Mucosa of gallbladder (tissue), 1 donor: ENCODE measurements at places on chromosomes 16 and 17. TPM values are rescaled to one million over a fixed set of nuclear protein-coding genes. Genes with fewer than 3 reads are reported as not detected.

- no peak for DNase-seq
Measured at GRCh38 chr17:43326490-43327275, 72.1 kb upstream of the ARL4D start.

The ATP2A3 gene
- total RNA-seq = 96.5 TPM

DNA sequence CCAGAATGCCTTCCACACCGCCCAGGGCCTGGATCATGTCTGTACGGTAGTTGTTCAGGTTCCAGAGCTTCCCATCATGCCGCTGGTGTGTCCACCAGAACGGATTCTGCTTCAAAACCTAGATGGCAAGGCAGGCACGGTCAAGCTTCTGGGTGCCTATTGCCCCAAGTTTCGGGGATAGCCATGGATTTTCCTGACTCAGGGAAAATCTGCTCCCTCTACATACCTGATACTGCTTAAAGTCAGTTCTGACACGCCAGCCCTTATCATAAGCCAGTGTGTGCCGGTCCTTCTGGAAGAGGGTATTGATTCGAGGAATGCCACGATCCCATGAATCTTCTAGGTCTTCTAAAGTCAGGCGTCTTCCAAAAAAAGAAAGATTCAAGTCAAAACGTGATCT is 11.4 kb upstream of the RILP start:
- DNase-seq = no peak

DNA sequence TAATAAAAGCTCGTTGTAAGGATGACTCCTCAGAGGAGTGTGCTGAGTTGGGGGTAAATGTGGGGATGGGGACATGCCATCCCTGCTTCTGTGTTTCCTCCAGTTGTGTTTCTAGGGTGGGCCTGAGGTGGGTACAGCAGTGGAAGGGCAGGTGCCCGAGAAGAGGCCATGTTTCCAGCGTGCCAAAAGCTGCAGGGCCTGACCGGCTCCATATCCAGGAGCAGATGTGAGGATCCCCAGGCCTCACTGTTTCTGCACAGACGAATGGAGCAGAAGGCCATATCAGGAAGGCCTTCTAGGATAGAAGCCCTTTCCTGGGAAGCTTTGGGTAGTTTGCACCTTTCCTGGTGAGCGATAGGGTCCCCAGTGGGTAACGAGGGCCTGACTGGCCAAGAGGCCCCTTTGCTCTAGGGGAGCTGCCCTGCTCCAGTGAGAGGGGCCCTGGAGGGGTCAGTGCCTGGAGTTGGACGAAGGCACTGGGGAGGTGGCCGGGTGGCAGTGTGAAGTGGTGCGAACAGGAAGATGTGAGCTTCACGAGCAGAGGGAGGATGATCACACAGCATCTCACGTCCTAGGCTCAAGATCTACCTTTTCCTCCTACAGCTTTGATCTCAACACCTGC is 62.9 kb downstream of the SHISA6 start:
- DNase-seq = no peak

DNA sequence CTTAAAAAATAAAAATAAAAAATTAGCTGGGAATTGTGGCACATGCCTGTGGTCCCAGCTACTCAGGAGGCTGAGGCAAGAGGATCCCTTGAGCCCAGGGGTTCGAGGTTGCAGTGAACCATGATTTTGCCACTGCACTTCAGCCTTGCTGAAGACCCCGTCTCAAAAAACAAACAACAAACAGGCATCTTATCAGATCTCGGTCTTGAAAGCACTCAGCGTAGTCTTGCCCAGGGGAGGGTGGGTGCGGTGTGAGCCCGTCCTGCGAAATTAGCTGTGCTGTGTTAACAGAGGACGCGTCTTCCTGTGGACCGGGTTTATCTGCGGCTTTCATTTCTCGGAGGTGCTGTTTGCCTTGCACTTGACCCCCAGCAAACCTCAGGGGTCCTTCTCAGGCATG is 5.4 kb downstream of the GAA start:
- no peak for DNase-seq

DNA sequence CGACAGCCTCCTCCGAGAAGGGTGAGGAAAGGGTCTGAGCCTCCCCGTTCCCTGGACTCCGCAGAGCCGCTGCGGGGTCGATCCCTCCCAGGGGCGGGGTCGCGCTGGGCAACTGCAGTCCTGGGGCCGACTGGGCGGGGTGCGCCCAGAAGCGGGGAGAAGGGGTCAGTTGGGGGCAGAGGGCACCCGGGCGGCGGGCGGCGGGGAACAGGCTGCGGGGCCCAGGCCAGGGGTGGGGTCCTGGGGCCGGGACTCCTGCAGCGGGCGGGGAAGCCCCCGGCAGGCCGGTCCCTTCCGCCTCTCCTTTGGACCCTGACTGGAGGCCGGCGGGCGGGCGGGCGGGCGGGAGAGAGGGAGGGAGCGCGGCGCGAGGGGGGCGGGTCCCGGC is 352 bp downstream of the GGNBP2 start:
- no peak for DNase-seq

- DNase-seq = no peak
Measured at GRCh38 chr16:56514845-56515244, 5.0 kb downstream of the BBS2 start.

DNA sequence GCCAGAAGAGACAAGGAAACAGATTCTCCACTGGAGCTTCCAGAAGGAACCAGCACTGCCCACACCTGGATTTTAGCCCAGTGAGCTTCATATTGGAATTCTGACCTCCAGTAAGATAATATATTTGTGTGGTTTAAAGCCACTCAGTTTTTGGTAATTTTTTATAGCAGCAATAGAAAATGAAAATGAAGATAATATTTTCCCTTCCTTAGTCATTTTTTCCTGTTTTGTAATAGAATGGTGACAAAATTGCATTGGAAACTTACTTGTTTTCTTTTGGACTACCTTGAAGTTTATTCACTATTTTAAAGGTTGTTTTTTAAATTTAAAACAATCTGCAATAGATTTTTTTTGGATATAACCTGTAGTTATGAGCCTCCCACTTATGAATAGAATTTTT is 29.8 kb upstream of the IRF8 start:
- DNase-seq = no peak

The MYH2 gene
- 2.4 TPM for total RNA-seq

DNA sequence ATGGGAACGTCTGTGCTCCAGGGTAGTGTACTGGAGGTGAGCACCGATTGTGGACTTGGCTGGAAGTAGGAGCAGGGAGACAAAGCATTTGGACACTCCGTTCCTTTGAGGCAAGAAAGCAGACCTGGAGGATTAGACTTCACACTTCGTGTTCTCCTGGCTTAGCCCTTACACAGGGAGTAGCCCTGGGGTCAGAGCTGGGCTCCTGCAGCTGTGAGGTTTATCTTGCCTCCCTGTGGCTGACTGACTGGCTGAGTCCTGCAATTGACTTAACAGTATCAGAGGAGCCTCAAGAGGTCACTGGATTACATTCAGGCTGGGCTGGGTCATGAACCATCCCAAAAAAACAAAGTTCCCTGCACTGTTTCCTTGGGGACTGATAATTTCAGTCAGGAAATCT is 37.1 kb downstream of the MPRIP start:
- DNase-seq = no peak

The MYCBPAP gene
- 4.6 TPM for total RNA-seq

GRCh38 chr17:69567130-69567529 is 152.6 kb downstream of the MAP2K6 start:
- DNase-seq = no peak
